Activated T-helper 1 cell treated with anti-CD3 and anti-CD28 coated beads, Interleukin-2, amount 50 U/mL, for 16 hours (primary cell): ENCODE measurements at places on chromosomes 13 and 19.

- DNase-seq, result no peak
Measured at GRCh38 chr19:7769171-7769570, 6.1 kb downstream of the CLEC4M start.

DNA sequence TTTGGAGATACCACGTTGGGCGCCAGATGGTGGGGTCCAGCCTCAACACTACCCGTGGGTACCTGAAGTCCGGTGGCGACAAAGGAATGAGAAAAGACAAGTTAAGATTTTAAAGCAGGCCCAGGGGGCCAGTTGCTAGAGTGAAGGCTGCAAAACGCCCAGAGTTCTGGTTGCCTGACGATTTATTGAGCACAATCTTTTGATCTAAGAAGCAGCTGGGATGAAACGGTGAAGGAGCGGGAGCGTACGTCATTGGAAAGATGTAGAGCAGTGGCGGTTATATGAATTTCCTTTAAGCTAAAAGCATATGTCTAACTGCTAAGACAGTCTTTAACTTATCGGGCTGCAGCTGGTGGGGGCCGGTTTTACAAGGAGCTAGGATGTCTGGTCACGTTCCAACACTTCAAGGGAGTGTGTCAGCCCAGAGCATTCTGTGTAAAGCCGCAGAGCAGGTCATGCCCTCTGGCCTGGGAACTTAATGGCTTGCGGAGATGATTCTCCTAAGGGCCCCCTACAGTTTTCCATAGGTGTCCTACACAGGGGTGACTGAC is 28.9 kb upstream of the EVI5L start:
- DNase-seq, result no peak

DNA sequence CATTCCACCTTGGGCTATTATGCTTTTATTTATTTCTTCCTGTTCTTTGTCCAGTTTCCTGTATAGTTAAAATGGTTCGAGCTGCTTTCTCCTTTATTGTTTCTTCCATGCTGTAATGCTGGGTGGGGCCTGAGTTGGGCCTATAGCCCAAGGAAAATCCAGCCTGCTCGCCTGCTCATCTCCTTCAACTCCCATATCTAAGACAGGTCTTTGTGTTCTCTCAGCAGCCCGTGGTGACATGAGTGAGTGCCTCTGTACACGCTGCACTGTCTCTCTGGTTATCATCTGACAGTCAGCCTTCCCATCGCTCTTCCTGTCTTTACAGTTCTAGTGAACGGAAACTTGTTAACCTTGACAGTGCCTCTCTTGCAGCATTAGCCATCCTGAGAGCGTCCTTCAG is 221.9 kb upstream of the SLC10A2 start:
- DNase-seq, result no peak

DNA sequence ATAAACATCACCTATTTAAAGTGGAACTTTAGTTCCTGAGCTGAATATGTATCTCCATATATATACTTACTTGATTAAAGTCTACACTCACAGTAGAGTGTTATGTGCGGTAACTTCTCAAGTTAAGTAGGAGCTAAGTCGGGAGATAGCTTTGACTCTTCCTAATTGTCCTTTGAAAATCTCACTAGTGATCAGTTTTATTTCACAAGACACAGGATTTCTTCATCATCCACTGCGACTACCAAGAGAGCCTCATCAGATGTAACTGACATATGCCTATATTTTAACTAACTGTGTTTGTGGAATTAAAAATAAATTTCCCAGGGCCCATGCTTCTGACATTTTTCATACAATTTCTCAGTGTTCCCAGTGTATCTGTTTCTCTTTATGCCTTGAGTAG is 1664.0 kb downstream of the EFNB2 start:
- DNase-seq, result no peak

- no peak for DNase-seq
Measured at GRCh38 chr13:109810761-109811510, 24.6 kb upstream of the IRS2 start.

GRCh38 chr19:40162104-40162503 is 29.1 kb upstream of the MAP3K10 start:
- no peak for DNase-seq

GRCh38 chr13:97715763-97716162 is 237.7 kb upstream of the IPO5 start:
- DNase-seq, result no peak

DNA sequence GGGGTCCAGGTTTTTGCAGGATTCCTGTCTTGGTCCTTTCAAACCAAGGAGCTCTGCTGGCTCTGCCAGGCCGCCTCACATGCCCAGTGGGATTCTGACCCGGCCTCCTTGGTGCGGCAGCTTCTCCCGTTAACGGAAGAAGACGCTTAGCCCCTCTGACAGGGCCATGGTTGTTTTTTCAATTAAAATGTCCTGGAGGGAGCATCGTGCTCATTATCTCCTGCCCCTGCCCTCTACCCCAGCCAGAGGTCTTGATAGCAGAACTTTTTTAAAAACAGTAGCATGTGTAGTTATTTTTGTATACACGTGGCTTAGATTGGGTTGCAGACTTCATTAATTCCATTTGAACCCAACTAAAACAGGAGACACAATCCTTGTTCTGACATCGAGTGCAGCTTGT is 11.5 kb upstream of the RPS15 start:
- no peak for DNase-seq

GRCh38 chr13:114115191-114115671 is 17.2 kb downstream of the RASA3 start:
- no peak for DNase-seq

- DNase-seq, result no peak
Measured at GRCh38 chr13:98582947-98583346, 6.0 kb upstream of the STK24 start.

- DNase-seq, result no peak
Measured at GRCh38 chr19:6414793-6415590, 9.6 kb downstream of the KHSRP start.

DNA sequence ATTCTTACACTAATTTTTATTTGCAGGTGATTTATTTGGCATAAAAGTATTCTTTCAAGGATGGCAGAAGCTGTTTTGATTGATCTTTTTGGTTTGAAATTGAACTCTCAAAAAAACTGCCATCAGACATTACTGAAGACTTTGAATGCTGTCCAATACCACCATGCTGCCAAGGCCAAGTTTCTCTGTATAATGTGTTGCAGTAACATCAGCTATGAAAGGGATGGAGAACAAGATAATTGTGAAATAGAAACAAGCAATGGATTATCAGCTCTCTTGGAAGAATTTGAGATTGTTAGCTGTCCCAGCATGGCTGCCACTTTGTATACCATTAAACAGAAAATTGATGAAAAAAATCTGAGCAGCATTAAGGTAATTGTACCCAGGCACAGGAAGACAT is 1.2 kb downstream of the LACC1 start:
- no peak for DNase-seq

DNA sequence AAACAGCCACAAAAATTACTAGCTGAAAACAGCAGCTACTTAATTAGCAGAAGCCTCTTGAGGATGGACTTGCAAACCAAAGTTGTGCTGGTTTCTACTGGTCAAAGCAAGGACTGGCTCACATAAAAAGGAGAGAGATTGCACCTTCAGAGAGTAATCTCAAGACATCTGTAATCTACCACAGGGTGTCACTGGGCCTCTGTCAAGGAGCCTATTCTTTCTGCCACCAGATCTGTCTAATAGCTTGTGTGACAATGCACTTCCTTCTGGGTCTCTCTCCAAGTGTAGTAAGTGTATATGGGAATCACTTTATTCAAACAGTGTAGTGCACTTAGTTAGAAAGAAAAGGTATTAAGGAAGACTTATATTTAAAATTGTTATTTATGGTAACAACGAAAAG is 24.4 kb upstream of the ZNF561 start:
- no peak for DNase-seq

DNA sequence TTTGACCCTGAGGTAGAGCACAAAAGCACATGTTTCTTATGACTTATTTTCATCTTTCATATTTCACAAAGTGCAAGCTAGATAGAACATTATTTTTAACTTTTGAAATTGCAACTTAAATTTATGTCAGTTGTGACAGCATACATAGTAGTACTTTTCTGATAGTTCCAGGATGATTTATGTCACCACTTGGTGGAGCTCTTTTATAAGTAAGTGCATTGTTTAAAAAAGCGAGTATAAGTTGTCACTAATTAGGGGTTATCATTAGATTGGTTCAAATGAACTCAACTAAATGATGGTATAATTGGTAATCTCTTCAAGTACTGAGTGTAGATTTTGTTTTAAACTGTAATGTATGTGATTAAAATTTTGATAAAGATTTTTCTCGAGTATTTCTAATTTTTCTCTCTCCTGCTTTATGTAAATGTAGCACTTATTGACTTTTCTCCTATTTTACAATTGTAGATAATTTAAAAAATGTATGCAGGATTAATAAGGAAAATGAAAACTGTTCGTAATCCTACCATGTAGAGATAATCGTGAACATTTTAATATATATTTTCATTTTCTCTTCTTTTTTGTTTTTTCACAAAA is 31.1 kb downstream of the RB1 start:
- DNase-seq, result no peak

DNA sequence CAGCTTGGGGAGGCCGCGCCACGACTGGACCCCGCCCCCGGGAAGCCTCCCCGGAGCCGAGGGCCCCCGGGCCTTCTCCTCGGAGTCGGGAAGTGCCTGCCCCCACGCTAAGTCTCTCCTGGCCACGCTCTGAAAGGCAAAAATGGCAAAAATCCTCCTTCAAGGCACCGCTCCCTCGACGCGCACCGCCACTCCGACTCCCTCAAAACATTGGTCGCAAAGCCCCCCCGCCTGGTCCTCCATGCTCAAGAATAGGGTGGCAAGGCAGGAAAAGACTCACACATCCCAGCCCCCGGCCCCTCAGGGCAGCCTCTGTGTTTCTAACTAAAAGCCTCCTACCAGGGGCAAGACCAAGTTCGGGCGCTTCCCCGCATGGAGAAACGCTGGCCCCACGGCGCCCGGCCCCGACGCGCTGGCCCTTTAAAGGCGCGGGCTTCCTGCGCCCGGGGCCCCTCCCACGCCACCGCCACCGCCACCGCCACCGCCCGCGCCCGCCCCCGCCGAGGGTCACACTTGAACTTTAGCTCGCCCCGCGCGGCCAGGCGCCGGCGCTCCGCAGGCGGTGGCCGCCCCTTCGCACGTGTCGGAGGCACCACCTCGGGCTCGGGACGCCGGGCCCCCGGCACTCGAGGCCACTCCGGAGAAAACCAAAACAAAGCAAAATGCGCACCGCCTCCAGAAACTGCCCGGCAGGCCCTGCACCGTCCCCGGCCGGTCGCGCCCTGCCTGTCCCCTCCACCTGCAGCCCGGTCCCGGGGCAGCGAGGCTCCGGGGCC is 1.9 kb downstream of the FOXO1 start:
- DNase-seq, result peak; percentile 38

DNA sequence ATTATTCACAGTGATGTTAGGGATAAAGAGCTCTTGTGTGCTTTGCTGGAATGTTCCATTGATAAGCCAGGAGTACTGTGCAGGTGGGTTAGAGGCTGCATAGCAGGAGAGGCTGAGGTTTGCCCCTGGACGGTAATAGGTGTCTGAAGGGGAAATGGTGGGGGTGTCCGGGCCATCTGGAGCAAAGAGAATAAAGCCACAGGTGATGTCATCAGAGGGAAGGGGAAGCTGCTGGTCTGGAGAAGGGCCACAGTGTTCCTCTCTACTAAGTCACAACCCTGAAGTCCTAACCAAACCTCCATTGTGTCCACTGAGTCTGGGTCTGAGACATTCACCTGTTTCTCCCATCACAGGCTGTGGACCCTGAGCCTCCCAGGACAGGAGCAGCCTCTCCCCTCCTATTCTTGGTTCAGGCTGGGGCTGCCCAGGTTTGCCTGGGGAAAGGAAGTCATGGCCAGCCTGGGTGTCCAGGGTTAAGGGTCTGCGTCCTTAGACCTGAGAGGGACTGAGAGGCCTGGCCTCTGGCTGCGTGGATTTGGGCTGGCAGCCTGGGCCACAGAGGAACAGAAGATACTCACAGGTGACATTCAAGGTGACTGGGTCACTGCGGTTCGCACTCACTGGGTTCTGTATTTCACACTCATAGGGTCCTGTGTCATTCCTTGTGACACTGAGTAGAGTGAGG is 6.8 kb downstream of the CEACAM1 start:
- DNase-seq, result no peak

DNA sequence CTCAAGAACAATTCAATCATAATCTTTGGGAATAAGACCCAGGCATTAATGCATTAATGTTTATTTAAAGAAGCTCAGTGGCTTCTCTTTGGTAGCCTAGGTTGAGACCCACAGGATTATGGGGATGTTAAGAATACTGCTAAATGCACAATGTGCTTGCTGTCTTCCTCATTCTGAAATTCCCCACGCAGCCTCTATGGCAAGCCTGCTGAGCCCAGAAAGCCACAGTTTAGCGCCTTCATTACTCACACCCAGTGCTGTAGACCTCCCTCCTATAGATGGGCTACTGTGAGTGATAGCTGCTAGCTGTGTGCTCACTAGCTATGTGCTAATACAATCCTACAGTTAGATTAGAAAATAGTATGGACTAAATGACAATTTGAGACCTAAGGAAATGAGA is 90.6 kb downstream of the TNFSF13B start:
- no peak for DNase-seq

- no peak for DNase-seq
Measured at GRCh38 chr13:74206061-74206561, 71.9 kb upstream of the KLF12 start.

GRCh38 chr13:112702341-112702985 is 12.6 kb downstream of the ATP11A start:
- no peak for DNase-seq

DNA sequence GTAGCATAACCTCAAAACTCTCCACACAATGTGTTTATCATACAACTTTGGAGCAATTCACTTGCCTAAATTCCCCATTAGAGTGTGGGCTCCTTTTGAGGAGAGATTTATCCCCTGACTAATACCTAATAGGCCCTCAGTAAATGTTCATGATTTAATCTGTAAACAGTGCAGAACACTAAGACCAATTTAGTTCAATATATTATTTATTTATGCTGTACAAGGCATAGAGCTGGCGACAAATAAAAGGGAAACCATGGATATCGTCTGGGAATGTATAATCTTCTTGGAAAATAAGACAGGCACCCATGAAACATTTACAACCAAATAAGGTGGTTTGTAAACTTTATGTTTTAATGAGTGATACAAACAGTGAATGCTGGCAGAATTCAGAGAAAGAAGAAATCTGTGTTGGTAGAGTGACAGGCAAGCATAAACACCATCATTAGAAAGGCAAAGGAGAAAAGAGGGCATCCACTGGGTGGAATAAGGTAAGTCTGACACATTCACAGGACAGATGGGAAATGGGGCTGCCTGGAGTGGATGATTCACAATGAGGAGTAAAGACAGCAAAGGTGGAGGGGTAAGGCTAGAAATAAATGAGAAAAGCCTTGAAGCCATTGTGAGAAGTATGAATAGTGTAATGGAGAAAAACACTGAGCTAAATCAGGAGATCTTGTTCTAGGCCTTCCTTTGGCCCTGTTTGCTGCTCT is 106.1 kb upstream of the MIR17HG start:
- no peak for DNase-seq

DNA sequence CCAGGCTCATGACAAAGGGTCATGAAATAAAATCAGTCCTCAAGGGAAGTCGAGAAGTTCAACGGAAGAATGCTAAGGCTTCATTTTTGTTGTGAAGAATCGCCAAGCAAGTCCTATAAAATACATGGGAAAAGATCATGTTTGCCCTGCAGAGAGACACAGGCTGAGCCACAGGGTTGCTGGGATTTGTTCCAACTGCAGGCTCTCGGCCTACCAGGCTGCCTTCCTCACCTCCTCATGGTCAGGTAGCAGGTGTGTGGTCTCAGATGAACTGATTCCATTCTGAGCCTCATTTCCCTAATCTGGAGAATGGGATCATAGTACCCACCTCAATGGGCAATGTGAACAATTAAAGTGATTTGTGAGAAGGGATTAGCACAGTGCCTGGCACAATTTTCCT is 114.9 kb upstream of the SPATA13 start:
- no peak for DNase-seq

- no peak for DNase-seq
Measured at GRCh38 chr19:43441716-43442115, 23.7 kb downstream of the LYPD3 start.
